Mucosa of gallbladder (tissue), 1 donor: ENCODE measurements at places on chromosomes 6 and 20. TPM values are rescaled to one million over a fixed set of nuclear protein-coding genes. Genes with fewer than 3 reads are reported as not detected.

- no peak for DNase-seq
Measured at GRCh38 chr6:14294270-14294951, 176.8 kb downstream of the CD83 start.

GRCh38 chr6:72626126-72626525, 4.3 kb downstream of the KCNQ5 start:
- no peak for DNase-seq

The FAM209B gene
- total RNA-seq: 0.32 TPM

DNA sequence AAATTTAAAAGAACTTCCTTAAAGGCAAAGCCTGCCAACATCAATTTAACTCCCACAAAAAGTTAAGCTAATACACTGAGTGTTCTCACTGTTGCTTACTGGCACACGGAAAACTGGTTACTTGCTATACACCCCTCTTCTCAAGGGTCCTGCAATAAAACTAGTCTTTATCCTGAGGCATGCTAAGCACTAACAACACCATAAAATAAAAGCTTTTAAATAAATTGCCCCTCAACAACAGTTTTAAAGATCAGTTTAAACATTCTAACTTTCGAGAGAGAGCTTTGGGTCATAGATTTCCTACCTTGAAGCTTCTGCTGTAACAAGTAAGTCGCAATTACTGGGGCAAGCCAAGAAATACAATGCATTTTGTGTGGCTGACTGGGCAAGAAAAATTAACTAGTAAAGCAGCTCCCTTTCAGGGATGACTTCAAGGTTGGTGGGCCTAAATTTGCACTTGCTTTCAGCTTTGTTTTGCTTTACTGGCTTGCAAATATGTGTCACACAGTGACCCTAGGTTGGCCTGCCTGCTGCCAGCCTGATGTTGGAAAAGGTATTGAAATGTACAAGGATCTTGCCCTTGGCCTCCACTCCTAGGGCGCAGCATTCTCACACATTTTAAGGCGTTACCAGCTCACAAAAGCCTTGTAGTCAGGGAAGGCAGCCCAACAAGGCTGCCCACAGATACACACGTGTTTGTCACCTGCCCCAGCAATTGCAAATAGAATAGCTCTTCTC, 4.0 kb upstream of the HEY2 start:
- no peak for DNase-seq

The CDKN1A gene
- 71.2 TPM for total RNA-seq

DNA sequence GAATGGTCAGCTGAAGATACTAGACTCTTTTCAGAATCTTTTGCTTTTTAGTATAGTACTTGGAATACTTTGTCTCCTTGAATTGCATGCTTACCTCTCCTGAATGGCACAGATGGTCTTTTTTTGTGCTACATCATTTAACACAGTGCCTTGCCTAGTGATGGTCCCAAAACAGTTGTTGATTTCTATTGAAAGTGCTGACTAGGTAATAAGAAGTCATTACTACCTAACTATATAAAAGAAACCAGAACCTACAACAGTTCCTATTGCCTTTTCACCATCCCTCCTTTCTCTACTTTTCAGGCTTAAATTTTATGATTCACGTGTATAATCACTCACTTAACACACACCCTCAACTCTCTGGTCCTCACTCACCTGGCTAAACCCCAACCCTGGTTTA, 64.6 kb upstream of the PRND start:
- DNase-seq: no peak

- DNase-seq: no peak
Measured at GRCh38 chr20:22807045-22807444, 222.7 kb upstream of the FOXA2 start.

The BPIFB2 gene
- total RNA-seq: 0.17 TPM

DNA sequence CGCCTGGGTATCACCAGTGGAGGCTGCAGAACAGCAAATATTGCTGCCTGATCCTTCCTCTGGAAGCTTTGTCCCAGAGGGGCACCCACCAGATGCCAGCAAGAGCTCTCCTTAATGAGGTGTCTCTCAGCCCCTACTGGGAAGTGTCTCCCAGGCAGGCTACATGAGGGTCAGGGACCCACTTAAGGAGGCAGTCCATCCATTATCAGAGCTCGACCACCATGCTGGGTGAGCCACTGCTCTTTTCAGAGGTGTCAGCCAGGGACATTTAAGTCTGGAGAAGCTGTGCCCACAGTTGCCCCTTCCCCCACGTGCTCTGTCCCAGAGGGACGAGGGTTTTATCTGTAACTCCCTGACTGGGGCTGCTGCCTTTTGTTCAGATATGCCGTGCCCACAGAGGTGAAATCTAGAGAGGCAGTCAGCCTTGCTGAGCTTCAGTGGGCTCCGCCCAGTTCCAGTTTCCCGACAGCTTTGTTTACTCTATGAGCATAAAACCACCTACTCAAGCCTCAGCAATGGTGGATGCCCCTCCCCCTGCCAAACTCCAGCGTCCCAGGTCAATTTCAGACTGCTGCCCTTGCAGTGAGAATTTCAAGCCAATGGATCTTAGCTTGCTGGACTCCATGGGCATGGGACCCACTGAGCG, 25.9 kb upstream of the AIG1 start:
- no peak for DNase-seq

The MUCL3 gene
- 93.5 TPM for total RNA-seq

DNA sequence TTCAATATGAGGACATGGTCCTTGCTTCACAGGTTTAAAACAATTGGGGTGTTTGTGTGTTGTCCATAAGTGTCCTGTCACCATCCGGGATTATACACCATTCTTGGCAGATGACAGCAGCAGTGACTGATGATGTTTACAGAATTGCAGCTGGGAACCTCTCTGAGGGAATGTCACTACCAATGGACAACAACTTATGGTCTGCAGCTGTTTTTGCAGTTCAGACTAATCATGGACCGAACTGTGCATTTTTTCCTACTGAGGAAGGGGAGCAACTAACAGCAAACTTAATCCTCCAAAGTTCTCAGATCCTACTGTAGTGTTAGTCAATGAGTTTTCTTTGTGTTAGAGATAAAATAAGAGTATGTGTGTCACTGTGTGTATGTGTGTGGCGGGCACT, 26.0 kb downstream of the FAM229B start:
- DNase-seq: no peak

The GPX5 gene
- total RNA-seq: not detected

DNA sequence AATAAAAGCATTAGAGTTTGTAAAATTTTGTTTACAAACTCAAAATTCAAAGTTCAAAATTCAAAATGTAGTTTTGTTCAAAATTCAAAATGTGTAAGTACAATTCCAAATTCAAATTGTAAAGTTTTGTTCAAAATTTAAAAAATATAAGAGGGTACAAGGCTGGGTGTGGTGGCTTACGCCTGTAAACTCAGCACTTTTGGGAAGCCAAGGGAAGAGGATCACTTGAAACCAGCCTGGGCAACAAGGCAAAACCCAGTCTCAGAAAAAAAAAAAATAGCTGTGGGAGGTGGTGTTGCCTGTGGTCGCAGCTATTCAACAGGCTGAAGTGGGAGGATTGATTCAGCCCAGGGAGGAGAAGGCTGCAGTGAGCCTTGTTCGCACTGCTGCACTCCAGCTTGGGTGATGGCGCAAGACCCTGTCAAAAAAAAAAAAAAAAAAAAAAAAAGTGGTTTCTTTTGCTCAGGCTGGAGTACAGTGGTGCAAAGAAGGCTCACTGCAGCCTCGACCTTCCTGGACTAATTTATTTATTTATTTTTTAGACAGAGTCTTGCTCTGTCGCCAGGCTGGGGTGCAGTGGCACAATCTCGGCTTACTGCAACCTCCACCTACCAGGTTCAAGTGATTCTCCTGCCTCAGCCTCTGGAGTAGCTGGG, 5.4 kb upstream of the ZBTB12 start:
- DNase-seq: no peak

GRCh38 chr6:137489046-137490005, 4.9 kb downstream of the OLIG3 start:
- DNase-seq: no peak

- no peak for DNase-seq
Measured at GRCh38 chr6:44255871-44256774, 1.2 kb downstream of the SLC35B2 start.

- no peak for DNase-seq
Measured at GRCh38 chr6:130376936-130377335, 11.1 kb downstream of the TMEM200A start.

The NRSN1 gene
- total RNA-seq: 0.12 TPM

DNA sequence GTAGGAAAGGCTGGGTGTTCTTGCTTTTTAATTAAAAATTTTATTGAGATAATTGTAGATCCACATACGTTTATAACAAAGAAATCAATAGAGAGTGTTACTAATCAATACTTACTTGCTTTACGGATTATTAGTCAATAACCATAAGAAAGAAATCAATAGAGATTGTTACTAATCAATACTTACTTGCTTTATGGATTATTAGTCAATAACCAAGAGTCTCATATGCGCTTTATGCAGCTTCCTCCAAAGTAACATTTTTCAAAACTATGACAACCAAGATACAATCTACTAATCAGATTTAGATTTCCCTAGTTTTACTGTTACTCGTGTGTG, 31.0 kb upstream of the LY86 start:
- no peak for DNase-seq

The SLC35D3 gene
- not detected for total RNA-seq

The PACRG gene
- 3.2 TPM for total RNA-seq

DNA sequence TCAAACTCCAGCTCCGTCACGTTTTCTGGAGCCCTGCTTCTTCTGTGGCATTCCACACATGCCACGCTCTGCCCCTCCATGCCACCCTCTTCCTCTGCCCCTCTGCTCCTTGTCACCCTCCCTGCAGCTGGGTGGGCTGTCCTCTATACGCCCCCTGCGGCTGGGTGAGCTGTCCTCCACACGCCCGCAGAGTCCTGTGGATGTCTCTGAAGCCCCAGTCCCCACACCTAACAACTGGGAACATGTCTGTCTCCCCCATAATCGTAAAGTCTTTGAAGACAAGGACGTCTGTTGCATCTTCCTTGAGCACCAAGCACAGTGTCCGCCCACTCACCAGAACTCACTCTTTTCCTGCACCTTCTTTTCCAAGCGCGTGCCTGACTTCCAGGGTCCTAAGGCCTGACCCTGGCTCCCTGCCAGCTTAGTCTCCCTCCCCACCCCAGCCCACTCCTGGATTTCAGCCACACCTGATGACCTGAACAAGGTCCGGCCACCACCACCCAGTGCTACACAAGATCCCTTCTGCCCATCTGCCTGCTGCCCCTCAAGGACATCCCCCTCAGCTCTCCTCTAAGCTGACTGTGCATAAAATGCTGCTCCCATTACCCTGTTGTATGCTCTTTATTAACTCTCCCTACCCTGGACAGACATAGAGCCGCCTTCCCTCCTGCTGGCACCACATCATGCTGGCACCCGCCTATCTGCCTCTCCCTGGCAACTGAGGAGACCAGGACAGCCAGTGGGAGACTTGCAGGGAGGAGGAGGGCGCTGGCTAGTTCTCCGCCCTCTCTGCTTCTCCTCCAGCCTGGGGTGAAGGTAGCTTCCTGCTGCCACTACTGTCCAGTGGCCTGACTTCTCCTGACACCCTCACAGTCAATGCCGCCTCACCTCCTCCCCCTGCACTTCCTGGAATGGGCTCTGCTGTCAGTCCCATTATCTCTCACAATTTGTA, 10.7 kb upstream of the PRR18 start:
- no peak for DNase-seq

The FOXS1 gene
- 1.6 TPM for total RNA-seq

DNA sequence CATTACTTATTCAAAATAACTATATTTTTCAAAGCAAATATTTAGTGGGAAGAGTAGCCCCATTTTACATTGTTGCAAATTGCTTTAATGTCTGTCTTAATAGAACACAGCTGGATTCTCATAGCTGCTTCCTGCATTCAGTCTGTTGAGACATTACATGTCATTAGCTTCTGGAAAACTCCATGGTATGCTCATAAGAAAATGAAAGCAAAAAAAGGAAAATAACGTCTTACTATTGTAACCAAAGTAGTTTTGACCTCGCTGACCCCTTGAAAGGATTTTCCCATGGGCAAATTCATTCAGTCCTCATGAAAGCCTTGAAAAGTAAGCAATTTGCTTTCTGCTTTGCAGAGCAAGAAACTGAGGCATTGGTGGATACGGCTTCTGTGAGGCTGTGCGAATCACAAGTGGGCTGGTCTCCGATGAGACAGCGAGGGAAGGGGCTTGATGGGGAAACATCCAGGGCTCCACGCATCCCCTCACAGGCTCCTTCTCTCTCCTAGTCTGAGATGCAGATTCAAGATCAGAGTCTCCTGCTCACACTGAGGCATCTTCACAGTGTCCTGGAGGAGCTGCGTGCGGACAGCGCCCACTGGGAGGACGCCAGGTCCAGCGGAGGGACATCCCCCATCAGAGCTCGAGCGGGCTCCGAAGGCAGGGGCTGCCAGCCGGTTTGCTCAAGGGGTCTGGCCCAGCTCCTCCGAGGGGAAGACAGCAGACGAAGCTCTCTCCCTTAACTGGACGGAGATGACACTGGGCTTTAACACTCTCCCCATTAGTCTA, 3.3 kb downstream of the C20orf202 start:
- no peak for DNase-seq

DNA sequence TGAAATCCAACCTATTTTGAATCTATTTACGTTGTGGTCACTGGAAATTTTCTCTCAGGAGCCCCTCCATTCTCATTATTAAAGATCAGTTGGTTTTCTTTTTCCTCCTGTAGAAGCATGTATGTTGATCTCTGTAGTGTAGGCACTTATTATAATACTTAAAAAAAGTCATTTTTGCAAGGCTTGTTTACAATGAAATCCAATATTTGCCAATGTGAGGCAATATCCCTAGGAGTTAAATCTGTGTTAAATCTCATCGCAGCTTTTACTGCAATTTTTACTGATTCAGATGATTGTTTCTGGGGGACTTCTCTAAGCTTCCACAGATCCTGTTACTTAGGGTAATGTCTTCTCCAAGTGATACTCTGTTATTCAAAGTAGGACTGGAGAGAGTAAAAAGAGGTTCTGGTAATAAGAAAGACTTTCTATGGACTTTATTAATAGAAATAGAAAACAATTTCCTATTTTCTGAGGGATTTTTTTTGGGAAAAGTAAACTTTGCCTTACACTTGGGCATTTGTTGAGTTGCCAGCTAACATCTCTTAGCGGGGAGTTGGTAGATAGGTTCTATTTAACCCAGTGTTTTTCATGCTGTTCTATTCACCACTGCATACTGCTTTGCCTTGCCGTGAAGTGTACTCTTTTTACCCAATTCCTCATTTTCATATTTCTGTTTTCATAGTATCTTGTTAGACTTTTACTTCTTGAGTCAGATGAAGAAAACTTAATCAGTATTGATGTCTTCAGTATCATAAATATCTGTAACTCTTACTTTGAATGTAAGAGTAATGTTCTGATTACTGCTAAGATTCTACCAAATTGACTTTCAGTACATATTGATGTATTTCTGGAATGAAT, 48.6 kb downstream of the CDKAL1 start:
- DNase-seq: no peak

The BMP7 gene
- 1.2 TPM for total RNA-seq

The ID1 gene
- total RNA-seq: 59.7 TPM
